Fibroblast of mammary gland (primary cell): ENCODE measurements at places on chromosomes 7 and 10.

GRCh38 chr7:18455606-18456005, 39.9 kb upstream of the HDAC9 start:
- DNase-seq = no peak

DNA sequence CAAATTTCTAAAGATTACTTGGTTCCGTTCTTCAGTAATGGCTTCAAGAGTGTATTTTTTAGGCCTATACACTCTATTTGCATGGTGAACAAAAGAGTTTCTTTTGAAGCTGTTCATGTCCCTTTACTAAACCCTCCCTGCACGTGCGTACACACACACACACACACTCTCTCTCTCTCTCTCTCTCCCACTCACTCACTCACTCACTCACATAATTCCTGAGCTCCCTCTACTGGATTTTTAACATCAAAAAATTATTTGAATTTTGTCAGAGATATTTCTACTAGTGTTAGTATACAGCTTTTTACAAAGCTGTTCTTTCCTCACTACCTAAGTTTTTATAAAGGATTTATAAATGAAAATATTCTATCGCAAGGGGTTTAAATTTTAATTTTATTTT, 85.9 kb downstream of the UBE3C start:
- peak; percentile 36 for DNase-seq

DNA sequence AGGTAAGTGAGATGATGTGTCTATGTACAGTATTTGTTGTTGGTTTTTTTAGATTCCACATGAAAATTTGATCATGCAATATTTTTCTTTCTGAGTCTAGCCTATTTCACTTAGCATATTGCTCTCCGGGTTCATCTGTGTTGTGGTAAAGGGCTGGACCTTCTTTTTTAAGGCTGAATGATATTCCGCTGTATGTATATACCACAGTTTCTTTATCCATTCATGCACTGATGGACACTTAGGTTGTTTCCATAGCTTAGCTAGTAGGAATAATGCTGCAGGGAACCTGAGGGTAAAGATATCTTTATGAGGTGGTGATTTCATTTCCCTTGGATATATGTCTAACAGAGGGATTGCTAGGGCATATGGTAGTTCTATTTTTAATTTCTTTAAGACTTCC, 80.8 kb downstream of the FAM107B start:
- DNase-seq = no peak

- peak; percentile 34 for DNase-seq
Observed at GRCh38 chr7:47225387-47226131, 356.4 kb downstream of the TNS3 start.

- peak; percentile 53 for DNase-seq
Observed at GRCh38 chr10:60299961-60300883, 89.5 kb downstream of the ANK3 start.

DNA sequence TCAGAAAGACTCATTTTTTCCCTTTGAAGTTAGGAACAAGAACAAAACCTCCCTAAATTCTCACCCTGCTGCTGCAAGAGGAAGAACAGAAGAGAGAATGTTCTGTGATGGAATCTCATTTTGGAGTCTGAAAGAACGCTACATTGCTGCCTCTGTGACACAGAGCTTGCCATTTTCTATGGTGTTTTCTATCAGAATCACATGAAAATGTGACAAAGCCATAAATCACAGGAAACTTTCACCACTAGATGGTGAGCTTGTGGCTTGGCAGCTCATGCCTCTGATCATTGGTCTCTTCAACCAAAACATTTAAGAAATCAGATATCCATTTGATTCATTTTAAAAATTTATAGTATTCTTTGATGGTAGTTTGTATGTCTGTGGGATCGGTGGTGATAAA, 82.9 kb downstream of the CADPS2 start:
- DNase-seq = peak; percentile 32

DNA sequence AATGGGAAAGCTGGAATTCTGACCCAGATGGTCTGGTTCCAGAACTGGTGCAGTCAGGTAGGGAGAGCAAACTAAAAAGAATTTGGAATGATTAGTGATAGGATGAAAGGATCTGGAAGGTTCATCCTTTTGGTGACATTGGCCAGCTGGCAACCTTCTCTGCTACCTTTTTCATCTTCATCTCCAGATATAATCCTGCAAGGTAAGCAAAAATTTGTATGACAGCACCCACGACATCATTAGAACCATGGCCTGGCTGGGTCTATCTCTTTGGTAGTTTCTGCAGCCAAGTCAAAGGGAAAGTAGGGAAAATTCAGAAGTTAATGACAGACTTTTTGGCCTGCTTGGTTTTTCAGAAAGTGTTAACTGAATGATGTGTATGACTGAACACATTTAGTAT, 188.9 kb upstream of the MALRD1 start:
- DNase-seq = no peak

DNA sequence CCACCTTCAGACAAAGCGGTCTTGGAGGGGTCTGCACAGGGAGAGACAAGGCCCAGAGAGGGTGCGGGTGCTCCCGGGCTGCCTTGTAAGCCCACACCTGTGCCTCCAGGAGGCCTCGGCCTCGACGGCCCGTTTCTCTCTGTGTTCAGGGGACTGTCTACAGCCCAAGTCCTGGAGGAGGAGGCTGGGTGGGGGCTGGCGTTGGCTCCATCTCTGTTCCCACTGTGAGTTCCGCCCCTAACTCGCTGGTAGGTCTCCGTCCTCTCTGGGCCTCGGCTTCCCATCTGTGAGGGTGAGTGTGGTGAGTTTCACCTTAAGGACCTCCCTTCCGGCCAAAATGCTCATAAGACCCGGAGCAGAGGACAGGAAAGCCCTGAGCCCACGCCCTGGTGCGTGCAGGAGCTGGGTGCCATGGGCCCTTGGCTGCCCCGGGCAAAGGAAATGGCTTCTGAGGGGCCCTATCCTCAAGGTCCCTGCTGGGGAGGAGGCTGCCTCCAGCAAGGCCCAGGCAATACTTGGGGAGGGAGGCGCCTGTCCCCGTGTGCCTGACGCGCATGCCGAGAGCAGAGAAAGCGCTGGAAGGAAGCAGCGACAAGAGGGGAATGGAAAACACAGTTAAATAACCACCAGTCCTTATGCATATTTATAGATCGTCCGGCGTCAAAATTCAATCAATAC, 276.8 kb downstream of the ELFN1 start:
- DNase-seq = no peak

- DNase-seq = no peak
Observed at GRCh38 chr7:75795831-75796285, 17.7 kb downstream of the CCL24 start.

DNA sequence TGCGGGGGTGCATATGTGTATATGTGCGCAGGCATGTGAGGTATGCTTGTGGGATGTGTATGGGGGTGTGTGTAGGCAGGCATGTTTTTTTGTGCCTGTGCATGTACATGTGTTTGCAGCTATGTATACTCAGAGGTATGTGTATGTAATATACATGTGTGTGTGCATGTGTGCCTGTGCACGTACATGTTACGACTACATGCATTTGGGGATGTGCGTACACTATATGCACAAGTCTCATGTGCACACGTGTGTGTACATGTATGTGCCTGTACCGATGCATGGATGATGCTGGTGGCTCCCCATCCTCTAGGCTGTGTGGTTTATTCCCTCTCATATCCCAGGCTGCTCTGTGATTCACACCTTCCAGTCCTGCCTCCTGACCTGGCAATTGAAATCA, 69.2 kb downstream of the C10orf105 start:
- no peak for DNase-seq

GRCh38 chr7:78112488-78112887, 313.9 kb downstream of the PHTF2 start:
- no peak for DNase-seq

DNA sequence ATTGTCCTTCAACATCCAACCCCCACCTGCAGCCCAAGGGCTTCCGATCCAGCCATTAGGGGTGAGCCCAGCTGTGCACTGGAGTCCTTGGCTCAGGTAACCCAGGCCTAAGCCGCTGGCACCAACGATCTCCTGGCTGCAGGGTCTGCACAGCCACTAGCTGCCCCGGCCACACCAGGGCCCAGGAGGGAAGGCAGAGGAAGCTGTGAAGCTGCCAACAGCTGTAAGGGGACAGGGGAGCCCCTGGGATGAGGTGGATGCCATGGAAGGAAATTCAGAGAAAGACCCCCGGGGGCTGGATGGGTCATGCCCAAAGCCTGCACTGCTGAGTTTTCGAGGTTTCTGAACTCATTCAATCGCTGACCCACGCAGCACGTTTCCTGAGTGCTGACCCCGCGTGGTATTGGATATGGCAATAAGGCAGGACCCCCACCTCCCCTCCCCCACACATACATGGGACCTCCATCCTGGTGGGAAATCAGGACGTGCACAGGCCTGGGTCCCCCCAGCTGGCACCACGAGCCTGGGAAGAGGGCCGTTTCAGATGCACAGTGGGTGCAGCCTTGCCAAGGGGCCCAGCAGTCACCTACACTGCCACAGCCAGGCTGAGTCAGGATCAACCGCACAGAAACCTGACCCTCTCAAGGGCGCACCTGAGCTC, 170.3 kb downstream of the DIP2C start:
- no peak for DNase-seq

- no peak for DNase-seq
Observed at GRCh38 chr10:47195274-47195885, 104.6 kb upstream of the GDF10 start.

DNA sequence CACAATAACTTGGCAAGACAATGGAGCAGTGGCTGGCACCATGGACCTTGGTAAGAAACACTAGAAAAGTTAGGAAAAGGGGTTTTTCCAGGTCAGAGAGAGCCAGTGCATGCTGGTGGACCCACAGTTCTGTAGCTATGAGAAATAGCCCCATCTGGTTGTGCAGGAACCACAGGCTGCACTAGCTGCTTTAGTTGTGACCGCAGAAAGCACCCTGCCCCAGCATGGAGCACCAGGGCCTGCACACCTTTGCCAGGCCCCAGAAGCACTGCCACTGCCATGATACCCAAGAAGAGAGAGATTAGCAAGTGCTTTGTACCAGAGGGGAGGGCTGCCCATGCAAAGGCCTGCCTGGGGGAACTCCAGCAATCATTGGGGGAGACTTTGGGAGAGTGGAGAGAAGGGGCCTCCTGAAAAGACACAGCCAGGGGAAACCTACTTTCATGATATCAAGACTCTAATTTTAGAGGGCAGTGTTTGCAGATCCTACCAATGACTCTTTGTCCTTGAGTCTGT, 256.1 kb upstream of the C7orf33 start:
- no peak for DNase-seq

- no peak for DNase-seq
Observed at GRCh38 chr10:3919709-3920308, 134.8 kb upstream of the KLF6 start.

DNA sequence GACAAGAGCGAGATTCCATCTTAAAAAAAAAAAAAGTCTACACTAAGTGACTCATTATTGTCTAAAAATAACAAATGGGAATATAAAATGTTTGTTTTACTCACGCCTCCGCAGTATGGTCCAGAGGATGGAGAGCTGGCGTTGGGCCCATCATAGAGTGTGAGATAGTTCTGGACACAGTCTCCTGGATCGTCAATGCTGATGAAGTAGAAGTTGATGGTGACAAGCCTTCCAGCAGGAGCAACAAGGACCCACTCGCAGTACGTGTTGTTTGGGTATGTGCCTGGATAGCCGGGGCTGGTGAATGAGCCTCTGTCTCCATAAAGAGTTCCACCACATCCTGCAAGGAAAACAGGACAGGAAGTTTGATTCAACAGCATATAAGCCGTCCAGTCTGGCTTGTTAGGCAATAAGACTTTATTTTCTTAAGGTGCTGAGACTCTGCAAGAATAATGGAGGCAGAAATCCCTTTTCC, 11.5 kb upstream of the RSU1 start:
- peak; percentile 94 for DNase-seq

GRCh38 chr7:142813226-142813625, 41.6 kb upstream of the EPHB6 start:
- peak; percentile 71 for DNase-seq

- peak; percentile 63 for DNase-seq
Observed at GRCh38 chr7:130850956-130851355, 116.9 kb upstream of the KLF14 start.
